ENCODE measurements at places on chromosomes 1 and 21.

DNA sequence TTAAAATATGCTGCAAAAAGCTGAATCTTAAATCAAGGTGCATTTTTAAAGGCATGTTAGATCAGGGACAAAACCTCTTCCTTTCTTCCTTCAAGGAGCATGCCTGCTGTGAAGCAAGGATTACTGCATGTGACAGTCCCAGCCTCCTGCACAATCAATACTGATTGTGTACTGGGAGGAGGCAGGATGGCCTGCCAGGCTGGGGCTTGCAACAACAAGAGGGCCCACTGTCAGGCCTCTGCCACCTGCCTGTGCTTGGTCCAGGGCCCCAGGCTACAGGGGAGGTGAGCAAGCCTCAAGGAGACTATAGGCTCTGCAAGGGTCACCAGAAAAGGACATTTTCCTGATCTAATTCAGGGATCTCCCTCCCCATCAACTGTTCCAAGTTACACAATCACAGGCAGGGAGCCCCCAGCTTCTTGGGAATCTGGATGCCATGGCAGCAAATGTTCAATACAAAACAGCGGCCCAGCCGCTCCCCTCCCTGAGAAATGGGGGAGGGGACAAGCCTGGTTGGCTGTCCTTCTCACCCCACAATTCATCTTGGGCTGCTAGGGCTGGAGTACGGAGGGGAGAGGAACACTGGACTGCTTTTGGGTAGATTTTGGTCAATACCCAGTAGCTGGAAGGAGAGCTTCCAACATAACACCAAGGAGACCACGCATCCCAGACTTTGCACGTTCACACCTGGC lies 76.7 kb downstream of the SSBP3 start:
- no peaks in the 10 kb centered on the region for H3K27me3 ChIP-seq
- DNase-seq = no peak
- peak overlapping the region; percentile 26 for H3K27ac ChIP-seq
- H3K36me3 ChIP-seq = no peaks in the 10 kb centered on the region
- H3K4me1 ChIP-seq = peaks cover 11% of the 10 kb centered on the region

- no peak within 1 kb of the TSS for H3K4me3 ChIP-seq
- no peaks in the 10 kb centered on the region for H3K36me3 ChIP-seq
- H3K27me3 ChIP-seq = no peaks in the 10 kb centered on the region
- H3K4me1 ChIP-seq = no peaks in the 10 kb centered on the region
Measured at GRCh38 chr1:153030895-153031294, at the start of gene SPRR1B. Gene SPRR1B (plus strand): TSS chr1:153031203. CDS start chr1:153032346, 1,143 bp downstream.

- H3K27ac ChIP-seq = no peak overlapping the region
- DNase-seq = peak; percentile 78
- no peaks in the 10 kb centered on the region for H3K4me1 ChIP-seq
Measured at GRCh38 chr1:24047110-24047477, 64.8 kb downstream of the MYOM3 start.

DNA sequence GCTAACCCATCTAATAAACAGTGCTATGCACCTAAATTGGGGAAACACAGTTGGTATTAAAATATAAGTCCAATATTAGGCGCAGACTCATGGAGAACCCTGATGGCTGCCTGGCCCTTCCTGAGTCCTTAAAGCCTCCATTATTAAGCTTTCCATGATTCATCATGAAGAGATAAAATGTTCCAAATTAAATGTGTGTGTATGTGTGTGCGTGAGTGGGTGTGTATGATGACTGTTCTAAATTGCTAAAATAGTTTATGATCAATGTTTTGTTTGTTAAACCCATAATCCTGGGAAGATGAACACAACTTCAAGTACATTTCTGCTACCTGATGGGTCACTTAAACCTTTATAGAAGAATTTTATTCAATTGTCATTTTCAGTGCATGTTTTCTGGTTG lies 6.3 kb upstream of the RBBP5 start:
- H3K27me3 ChIP-seq = no peaks in the 10 kb centered on the region
- no peaks in the 10 kb centered on the region for H3K4me1 ChIP-seq

DNA sequence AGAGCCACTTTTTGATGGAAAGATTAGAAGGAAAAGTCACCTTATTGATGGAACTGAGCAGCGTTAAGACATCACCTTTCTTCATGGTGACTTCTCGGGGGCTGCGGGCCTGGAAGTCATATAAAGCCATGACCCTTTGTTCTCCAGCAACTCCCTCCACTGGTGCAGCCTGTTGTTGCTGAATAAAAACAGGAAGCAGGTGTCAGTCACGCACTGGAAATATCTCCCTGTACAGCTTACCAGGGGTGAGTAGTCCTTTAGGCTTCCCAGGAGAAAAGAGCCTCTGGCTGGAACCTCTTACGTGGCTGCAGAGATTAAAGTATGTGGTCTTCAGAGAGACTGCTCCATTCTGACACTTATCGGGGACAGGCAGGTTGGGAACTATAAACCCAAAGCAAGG lies 31.9 kb downstream of the SPTA1 start:
- H3K4me3 ChIP-seq = no peak overlapping the region
- no peak for DNase-seq
- H3K36me3 ChIP-seq = no peaks in the 10 kb centered on the region
- H3K27me3 ChIP-seq = no peaks in the 10 kb centered on the region
- no peaks in the 10 kb centered on the region for H3K4me1 ChIP-seq
- H3K27ac ChIP-seq = no peak overlapping the region

DNA sequence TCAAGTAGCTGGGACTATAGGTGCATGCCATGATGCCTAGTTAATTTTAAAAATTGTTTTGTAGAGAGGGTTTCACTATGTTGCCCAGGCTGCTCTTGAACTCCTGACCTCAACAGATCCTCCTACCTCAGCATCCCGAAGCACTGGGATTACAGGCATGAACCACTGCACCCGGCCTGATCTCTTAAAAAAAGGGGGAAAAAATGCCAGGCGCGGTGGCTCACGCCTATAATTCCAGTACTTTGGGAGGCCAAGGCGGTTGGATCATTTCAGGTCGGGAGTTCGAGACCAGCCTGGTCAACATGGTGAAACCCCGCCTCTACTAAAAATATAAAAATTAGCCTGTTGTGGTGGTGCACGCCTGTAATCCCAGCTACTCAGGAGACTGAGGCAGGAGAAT lies 13.2 kb downstream of the AVPR1B start:
- no peak overlapping the region for H3K4me3 ChIP-seq
- H3K27ac ChIP-seq = no peak overlapping the region
- DNase-seq = no peak
- no peaks in the 10 kb centered on the region for H3K36me3 ChIP-seq
- H3K4me1 ChIP-seq = no peaks in the 10 kb centered on the region

DNA sequence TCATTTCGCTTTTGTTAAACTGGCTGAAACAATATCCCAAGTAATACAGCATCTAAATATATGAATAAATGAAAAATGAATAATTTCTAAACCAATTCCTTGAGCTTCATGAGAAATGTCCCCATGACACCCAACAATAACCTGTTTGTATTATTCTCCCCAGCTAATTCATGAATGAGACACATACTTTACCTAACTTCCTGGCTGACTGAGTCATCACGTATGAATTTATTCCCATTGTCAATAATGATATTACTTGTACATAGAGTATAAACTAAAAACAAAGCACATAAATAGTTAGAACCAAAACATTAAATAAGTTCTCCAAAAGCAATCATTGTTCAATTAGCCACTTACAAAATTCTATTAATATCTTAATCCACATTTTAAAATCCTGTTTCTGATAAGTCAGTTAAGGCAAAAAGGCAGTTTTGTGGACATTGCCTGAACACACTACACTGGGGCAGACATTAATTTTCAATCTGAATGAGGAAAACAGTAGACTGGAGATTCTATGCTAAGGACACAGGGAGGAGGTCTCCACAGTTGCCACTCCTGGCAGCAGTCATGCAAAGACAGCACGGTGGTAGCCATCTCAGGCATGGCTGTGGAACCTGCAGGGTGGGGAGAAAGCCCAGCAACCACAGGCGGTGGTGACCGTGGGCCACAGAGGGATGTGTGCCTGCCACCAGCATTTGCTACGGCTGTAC lies 48.2 kb downstream of the SLC9C2 start:
- H3K27ac ChIP-seq = no peak overlapping the region
- H3K4me3 ChIP-seq = no peak overlapping the region
- DNase-seq = no peak
- H3K36me3 ChIP-seq = no peaks in the 10 kb centered on the region
- no peaks in the 10 kb centered on the region for H3K4me1 ChIP-seq
- H3K27me3 ChIP-seq = no peaks in the 10 kb centered on the region

- H3K27ac ChIP-seq = no peak overlapping the region
- no peak overlapping the region for H3K4me3 ChIP-seq
- H3K36me3 ChIP-seq = no peaks in the 10 kb centered on the region
- DNase-seq = no peak
Measured at GRCh38 chr1:200172311-200172710, 144.8 kb downstream of the NR5A2 start.

- H3K4me1 ChIP-seq = peaks cover 24% of the 10 kb centered on the region
- H3K4me3 ChIP-seq = no peak overlapping the region
- DNase-seq = peak; percentile 75
- no peaks in the 10 kb centered on the region for H3K27me3 ChIP-seq
- peak overlapping the region; percentile 73 for H3K27ac ChIP-seq
Measured at GRCh38 chr1:23524163-23524562, 6.9 kb downstream of the E2F2 start.

DNA sequence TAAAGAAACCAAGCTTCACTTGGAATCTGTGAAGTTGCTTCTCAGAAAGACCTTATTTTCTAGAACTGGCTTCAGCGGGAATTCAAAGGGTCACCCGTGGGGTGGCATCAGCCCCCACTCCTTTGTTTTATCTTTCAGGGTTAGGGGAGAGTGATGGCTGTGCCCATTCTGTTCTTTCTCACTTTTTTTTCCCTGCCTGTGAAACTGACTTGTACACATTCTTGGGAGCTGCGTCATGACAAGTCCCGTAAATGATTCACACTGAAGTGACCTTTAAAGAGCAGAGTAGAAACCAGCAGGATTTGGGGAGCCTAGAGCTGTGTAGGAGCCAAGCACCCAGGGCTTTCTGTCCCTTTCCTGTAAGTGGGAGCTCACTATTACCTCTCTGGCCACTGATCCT lies 43.8 kb downstream of the SLC44A3 start:
- H3K4me3 ChIP-seq = no peak overlapping the region
- H3K27me3 ChIP-seq = no peaks in the 10 kb centered on the region
- peaks cover 6% of the 10 kb centered on the region for H3K4me1 ChIP-seq

- no peak for DNase-seq
- H3K27me3 ChIP-seq = no peaks in the 10 kb centered on the region
- peaks cover 83% of the 10 kb centered on the region for H3K4me1 ChIP-seq
- H3K36me3 ChIP-seq = no peaks in the 10 kb centered on the region
Measured at GRCh38 chr1:234533975-234534876, 55.2 kb upstream of the TARBP1 start.

GRCh38 chr1:30875197-30875596 lies 33.4 kb downstream of the SDC3 start:
- no peak overlapping the region for H3K4me3 ChIP-seq
- no peak overlapping the region for H3K27ac ChIP-seq
- H3K4me1 ChIP-seq = no peaks in the 10 kb centered on the region
- no peaks in the 10 kb centered on the region for H3K36me3 ChIP-seq
- H3K27me3 ChIP-seq = no peaks in the 10 kb centered on the region

DNA sequence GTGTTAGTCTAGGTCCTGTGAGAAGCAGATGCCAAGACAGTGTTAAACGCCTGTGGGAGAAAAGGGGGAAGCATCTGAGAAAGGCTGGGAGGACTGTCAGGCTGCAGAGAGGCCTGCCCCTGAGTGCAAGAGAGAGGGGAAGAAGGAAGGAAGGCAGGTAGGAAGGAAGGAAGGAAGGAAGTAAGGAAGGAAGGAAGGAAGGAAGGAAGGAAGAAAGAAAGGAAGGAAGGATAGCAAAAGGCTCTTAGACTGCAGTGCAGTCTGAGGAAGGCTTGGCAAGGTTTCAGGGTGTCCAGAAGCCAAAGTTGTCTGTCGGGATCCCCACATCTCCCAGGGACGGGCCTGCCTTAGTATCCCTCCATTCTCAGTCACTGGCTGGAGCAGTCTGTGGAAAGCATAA lies 82.6 kb downstream of the SPATA46 start:
- H3K4me1 ChIP-seq = no peaks in the 10 kb centered on the region
- H3K36me3 ChIP-seq = no peaks in the 10 kb centered on the region
- no peak overlapping the region for H3K27ac ChIP-seq
- no peak for DNase-seq

- no peak overlapping the region for H3K4me3 ChIP-seq
- H3K27me3 ChIP-seq = no peaks in the 10 kb centered on the region
- H3K4me1 ChIP-seq = no peaks in the 10 kb centered on the region
- H3K36me3 ChIP-seq = no peaks in the 10 kb centered on the region
Measured at GRCh38 chr1:223611936-223612335, 53.6 kb downstream of the CAPN8 start.

GRCh38 chr1:198318085-198318484 lies 161.3 kb downstream of the NEK7 start:
- H3K4me3 ChIP-seq = no peak overlapping the region
- H3K27ac ChIP-seq = no peak overlapping the region
- peaks cover 6% of the 10 kb centered on the region for H3K36me3 ChIP-seq
- DNase-seq = no peak
- no peaks in the 10 kb centered on the region for H3K27me3 ChIP-seq
- no peaks in the 10 kb centered on the region for H3K4me1 ChIP-seq

DNA sequence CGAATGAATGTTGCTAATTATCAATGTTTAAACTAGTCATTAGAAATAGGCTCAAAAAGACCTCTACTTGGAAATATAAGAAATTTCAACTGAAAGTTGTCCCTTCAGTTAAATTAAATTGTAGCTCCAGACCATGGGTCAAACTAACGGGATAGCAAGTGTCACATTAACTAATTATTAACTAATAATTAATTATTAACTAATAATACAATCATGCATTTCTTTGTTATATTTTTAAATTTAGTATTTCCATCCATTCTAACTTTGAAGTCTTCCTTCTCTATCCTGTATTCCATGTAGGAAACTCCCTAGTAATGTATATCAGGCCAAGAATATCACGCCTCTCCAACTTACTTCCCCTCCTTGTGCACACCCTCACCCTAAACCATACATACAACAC lies 43.4 kb upstream of the HOOK1 start:
- no peak overlapping the region for H3K4me3 ChIP-seq
- H3K27ac ChIP-seq = no peak overlapping the region
- H3K27me3 ChIP-seq = no peaks in the 10 kb centered on the region
- H3K4me1 ChIP-seq = no peaks in the 10 kb centered on the region

DNA sequence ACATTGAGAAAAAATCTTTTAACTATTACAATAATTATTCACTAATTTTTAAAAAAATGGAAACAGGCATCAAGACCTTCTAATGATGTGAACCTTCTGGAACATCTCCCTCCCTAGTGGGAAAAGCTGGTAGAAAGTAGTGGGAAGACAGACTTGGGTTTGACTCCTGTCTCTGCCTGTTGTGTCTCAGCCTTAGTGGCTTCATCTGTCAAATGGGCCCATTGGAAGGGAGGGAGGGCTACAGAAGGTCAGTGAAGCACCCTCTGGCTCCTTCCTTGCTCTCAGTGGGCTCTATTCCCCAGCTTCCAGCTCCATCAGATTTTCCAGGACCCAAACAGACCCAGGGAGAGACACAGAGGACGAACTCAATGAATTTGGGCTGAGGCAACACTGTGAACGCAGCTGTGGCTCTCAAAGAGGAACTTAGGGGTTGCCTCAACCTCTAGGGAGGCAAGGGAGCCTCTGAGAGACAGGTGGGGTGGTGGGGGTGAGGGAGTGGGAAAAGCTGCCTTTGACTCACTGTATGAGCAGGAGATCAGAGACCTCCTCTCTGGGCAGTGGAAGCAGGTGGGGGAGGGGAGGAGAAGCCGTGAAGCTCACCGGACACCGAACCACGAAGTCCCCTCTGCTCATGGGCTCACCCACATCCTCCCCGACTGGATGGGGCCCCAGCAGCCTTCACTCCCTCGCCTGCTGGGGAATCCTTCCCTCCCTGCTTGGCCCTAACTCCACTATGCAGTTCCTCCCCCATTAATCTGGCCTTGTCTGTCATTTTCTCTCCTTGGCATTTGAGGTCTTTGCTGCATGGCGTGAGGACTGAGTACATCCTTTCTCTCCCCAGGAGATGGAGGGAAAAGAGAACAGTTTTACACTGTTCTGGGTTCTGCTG lies 4.5 kb downstream of the CNR2 start:
- DNase-seq = no peak
- H3K36me3 ChIP-seq = no peaks in the 10 kb centered on the region
- no peaks in the 10 kb centered on the region for H3K4me1 ChIP-seq
- H3K27me3 ChIP-seq = peaks cover 22% of the 10 kb centered on the region
- H3K4me3 ChIP-seq = no peak overlapping the region
- no peak overlapping the region for H3K27ac ChIP-seq
